ENCODE measurements at places on chromosomes 7 and 10. TPM values are rescaled to one million over a fixed set of nuclear protein-coding genes. Genes with fewer than 3 reads are reported as not detected.

Gene BAG3
- 8.1 TPM for total RNA-seq

Gene CRYGN
- not detected for total RNA-seq

Gene CLRN3
- not detected for total RNA-seq

Gene HBP1
- 37.9 TPM for total RNA-seq

Gene OR2A12
- not detected for total RNA-seq

Measured in motor neuron (in vitro differentiated cells).